ENCODE measurements at places on chromosomes 4 and X.

DNA sequence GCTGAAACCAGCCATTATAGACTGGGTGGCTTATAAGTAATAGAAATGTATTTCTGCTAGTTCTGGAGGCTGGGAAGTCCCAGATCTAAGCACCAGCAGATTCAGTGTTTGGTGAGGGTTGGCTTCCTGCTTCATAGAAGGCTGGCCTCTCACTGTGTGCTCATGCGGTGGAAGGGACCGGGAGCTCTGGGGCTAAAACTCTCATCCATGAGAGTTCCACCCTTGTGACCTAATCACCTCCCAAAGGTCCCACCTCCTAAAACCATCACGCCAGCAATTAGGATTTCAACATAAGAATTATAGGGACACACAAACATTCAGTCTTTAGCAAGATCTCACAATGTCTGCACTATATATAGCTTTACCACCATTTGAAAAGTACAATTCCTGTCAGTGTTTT lies 215.2 kb downstream of the CBR4 start:
- peak; percentile 64 for DNase-seq

DNA sequence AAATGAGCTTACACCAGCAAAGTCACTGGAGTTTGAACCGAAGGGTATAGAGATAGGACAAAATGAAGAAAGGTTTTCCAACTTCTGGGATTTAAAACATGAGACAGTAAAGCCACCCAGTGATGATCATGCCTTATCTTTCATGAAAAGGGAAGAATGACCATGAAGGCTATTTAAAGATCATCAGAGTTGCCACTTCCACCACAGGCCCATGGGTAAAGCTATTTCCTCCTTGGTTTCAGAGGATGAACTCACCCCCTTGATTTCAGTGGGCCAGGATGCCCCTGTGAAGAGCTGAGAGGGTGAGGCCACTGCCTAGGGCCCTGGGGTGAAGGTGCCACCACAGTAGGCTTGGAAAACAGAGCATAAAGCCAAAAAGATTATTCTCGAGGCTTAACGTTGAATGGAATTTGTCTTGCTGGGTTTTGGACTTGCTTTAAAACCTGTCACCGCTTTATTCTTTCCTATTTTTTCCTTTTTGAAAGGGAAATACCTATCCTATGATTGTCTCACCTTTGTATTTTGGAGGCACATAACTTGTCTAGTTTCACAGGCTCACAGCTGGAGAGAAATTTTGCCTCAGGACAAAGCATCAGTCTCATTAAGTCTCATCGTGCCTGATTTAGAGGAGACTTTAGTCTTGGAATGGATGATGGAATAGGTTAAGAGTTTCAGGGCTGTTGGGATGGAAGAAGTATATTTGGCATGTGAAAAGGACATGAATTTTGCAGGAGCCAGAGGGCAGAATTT lies 254.0 kb downstream of the SNCA start:
- DNase-seq = peak; percentile 12

- DNase-seq = no peak
Measured at GRCh38 chr4:155973639-155974475, 20.2 kb upstream of the CTSO start.

DNA sequence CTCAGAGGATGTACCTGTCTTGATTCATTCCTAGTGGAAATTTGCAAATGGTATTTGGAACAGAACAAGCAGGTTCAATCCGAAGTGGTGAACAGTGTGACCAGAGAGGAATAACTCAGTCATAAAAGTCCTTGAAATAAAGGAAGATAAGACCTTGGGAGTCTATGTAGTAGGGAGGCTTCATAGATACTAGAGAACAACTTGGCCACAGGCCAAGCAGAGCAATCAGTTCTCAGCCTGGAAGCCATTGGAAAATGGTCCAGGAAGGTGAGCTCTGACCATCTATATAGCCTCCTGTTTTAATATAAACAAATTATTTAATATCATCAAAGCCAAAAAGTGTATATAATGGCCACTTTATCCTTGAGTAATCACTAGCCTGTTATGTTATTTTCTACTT lies 11.3 kb downstream of the TXK start:
- DNase-seq = no peak

DNA sequence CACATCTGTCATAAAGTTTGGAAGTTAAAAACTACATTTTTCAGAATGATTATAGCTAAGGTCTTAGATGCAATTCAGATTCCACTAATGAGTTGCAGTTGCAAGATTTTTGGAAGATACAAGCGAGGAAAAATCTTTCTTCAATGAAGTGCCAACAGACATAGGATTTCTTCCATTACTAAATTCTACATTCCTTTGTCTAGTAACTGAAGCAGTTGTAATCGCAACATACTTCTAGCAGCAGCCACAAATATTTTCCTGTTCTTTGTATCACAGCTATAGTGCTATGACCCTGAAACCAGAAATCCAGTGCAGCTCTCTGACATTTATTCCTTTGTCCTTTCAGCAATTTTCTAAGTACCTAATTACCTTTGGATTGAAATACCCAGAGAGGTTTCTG lies 225.2 kb upstream of the SLIT2 start:
- no peak for DNase-seq

DNA sequence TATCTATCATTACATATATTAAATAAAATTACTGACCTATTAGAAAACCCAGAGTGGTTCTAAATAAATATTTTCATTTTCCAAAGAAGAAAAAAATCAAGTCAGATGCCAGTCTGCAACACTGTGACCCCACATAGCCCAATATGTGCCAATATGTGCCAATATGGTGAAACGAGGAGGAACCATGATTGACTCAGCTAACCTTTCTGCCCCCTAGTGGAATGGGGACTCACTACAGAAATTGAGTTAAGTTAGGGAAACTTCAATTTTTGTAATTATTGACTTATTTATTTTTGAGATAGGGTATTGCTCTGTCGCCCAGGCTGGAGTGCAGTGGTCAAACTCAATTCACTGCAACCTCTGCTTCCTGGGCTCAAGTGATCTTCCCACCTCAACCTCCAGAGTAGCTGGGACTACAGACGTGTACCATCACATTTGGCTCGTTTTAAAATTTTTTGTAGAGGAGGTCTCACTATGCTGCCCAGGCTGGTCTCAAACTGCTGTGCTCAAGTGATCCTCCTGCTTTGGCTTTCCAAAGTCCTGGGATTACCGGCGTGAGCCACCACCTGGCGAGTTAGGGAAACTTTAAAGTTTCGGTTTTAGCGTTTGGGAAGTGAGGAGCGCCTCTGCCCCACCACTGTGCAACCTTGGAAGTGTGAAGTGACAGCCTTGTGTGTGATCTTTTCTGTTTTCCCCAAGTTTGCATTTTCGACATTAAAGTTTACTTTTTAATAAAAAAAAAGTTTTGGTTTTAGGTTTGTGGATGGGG lies 116.8 kb upstream of the SHISA3 start:
- peak; percentile 68 for DNase-seq

- no peak for DNase-seq
Measured at GRCh38 chr4:99061048-99061700, 27.4 kb downstream of the ADH5 start.

DNA sequence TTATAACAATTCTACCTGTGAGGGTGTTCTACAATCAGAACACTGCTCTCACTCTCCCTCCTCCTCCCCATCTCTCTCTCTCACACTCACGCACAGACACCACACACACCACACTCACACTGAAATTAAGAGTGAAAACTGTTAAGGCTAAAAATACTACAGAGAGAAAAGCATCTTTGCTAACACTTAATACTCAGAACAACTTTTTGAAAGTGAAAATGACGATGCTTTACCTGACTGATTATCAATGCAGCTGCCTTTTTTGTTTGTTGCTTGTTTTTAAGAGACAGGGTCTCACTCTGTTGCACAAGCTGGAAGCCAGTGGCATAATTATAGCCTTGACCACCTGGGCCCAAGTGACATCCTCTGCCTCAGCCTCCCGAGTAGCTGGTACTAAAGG lies 222.4 kb downstream of the APBB2 start:
- no peak for DNase-seq

GRCh38 chr4:152870606-152871005 lies 65.5 kb upstream of the FHDC1 start:
- no peak for DNase-seq

DNA sequence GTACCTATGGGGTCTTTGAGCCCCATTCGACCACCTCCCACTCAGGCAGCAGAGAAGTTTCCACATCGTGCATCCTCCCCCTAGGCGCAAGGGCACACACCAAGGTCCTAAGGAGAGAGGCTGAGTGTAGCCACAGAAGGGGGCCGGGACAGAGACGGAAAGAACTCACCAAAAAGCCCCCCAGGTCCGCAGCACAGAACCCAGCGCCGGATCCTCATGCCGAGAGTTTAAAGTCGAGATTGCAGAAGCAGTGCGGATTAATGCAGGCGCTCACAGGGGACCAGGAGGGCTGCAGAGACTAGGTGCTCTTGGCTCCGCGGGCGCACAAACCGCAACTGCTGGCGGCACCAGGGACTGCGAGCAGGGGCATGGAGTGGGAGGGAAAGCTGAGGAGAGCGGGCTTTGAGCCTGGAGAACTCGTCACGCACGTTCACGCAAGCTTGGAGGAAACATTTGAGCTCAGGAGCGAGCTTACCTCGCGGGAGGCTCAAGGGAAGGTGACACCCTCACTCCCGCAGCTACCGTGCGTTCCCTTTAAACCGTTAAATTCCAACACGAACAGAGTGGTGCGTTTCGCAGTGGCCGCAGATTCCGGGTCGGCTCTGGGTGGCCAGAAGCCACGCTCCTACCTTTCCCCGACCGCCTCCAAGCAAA lies 8.5 kb downstream of the NKX3-2 start:
- no peak for DNase-seq

- DNase-seq = peak; percentile 30
Measured at GRCh38 chrX:15299941-15300851, 15.2 kb downstream of the ASB11 start.

DNA sequence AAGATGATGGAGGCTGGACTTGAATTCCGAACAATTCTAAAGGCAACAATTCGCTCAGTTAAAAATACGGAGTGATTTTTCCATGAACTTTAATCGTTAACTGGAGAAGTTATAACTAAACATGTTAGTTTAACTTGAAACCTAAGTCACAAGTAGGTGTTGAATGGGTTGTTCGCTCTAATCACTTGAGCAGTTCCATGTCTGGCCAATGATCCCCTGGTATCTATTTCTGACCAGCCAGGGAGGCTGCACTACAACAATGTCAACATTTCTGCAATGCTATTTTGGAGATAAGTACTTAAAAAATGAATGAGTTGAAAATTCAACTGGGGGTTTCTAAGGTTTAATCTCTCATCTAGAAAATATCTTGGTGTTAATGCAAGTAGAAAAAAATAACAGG lies 112.5 kb downstream of the NR3C2 start:
- DNase-seq = no peak

- DNase-seq = no peak
Measured at GRCh38 chrX:31747411-31747810, 675.6 kb upstream of the FTHL17 start.

GRCh38 chr4:159171287-159171686 lies 68.4 kb downstream of the RAPGEF2 start:
- DNase-seq = no peak

DNA sequence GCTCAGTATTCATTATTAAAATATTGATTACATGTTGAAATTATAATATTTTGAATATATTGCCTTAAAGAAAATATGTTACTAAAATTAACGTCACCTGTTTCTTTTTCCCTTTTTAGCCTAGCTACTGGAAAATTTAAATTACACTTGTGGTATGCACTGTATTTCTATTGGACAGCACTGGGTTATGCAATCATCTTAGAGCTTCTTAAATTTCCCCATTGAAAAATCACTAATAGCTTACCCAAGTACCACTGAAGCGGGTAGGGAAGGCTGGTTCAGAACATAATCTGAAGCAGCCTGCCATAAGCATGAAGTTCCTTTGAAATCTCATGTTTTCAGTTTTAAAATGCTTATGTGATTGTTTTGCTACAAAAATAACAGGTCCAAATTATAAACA lies 49.5 kb upstream of the TFDP3 start:
- DNase-seq = no peak

GRCh38 chr4:5118994-5119835 lies 67.9 kb downstream of the STK32B start:
- no peak for DNase-seq

DNA sequence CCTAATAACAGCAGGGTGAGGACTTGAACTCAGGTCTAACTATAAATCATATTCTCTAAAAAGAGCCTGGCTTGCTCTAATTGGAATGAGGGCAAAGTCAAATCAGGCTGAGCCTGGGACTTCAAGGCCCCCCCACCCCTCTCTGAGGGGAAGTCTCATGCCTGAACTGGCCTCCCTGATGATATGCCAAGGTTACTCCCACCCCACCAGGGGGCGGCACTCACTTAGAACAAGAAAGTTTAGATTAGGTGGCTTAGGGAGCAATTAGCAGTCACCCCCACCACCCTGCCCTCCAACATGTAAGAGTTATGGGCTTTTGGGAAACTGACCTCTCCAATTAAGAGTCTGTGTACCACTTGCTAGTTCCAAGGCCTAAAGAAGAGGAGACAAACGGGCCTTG lies 2.7 kb downstream of the FOXO4 start:
- peak; percentile 67 for DNase-seq

DNA sequence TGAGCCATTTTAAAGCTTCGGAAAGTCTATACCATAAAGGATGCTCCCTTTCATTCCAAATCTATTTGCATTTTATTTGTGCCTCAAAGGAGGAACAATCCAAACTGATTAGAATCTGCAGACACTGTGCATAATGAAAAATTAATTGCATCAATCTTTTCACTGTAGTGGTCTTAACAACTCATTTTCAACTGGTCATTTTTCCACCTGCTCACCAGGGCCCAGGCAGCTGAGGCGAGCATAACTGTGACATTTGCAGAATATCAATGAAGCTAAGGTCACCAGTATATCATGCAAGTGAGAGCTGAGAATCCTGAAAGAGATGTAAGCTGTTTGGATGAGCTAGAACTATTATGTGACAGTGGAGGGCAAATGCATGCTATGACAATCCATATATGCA lies 387.3 kb upstream of the TECRL start:
- no peak for DNase-seq

- DNase-seq = no peak
Measured at GRCh38 chrX:114049063-114049462, 534.8 kb upstream of the HTR2C start.

DNA sequence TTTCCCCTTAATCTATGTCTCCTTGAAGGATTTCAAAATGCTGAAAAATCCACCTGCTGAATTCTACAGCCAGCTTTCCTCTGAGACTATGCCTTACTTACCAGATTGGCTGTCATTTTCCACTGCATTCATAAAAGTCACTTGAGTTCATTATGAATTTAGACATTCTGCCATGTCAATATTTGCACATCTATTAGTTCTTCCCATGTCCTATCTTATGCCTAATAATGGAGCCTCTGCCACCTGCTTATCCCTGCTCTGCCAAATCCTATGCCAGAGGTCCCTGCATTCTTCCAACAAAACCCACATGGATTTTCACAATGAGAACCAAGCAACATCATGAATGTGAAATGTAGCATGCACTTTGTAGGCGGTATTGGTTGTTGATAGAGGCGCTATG lies 42.6 kb downstream of the GASK1B start:
- no peak for DNase-seq

GRCh38 chr4:38821739-38822138 lies 17.1 kb upstream of the TLR1 start:
- no peak for DNase-seq
